ENCODE measurements at places on chromosomes 1 and 21. TPM values are rescaled to one million over a fixed set of nuclear protein-coding genes. Genes with fewer than 3 reads are reported as not detected.

OXCT2 gene
- 2.5 TPM for total RNA-seq

S100A14 gene
- not detected for total RNA-seq

RXRG gene
- total RNA-seq = not detected

ADGRL2 gene
- total RNA-seq = 166 TPM

ERG gene
- 118 TPM for total RNA-seq

HSD3B2 gene
- not detected for total RNA-seq

SETSIP gene
- total RNA-seq = not detected

Measured in glomerular endothelial cell (primary cell).